Cerebellar nuclear complex (tissue), 1 donor: ENCODE measurements at places on chromosomes 6 and 20.

- DNase-seq: no peak
Observed at GRCh38 chr20:11716945-11717248, 200.8 kb upstream of the BTBD3 start.

DNA sequence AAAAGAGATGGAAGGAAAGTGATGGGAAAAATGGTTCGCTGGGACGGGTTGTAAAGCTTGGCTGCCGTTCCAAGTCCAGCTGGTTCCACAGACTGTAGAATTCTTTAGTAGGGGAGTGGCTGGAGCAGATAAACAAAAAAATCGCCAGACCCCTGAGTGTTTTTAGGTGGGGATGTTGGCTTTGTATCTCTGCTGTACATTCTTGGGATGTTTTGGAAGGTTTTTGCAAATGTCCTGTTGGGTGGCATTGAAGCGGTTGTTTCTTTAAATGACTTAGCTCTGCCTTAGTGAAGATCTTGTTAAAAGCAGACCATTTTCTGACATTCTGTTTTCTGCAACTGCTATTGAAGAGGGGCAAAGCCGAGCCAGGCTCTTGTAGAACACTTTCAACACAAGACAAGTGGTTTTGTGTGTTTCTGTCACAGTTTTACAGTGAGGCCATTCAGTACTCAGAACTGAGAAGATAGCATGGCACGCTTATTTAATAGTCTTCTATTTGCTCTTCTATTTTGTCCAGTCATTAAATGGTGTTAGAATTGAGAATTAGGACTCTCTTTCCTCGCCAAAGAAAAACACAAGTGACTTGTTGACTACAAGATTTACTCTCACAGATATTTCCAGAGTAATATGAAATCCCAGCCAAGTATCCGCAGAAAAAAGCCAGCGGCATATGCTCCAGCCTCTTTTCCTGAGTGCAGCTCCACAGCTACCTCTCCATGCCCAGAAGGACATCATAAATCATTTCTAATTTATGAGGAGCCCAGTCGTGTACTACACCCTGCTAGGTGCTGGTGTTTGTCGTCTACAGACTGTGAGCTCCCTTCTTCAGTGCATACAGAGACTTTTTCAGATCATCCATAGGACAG lies 65.8 kb downstream of the PHACTR2 start:
- DNase-seq: no peak

- no peak for DNase-seq
Observed at GRCh38 chr6:87541744-87542143, 48.0 kb downstream of the RARS2 start.

DNA sequence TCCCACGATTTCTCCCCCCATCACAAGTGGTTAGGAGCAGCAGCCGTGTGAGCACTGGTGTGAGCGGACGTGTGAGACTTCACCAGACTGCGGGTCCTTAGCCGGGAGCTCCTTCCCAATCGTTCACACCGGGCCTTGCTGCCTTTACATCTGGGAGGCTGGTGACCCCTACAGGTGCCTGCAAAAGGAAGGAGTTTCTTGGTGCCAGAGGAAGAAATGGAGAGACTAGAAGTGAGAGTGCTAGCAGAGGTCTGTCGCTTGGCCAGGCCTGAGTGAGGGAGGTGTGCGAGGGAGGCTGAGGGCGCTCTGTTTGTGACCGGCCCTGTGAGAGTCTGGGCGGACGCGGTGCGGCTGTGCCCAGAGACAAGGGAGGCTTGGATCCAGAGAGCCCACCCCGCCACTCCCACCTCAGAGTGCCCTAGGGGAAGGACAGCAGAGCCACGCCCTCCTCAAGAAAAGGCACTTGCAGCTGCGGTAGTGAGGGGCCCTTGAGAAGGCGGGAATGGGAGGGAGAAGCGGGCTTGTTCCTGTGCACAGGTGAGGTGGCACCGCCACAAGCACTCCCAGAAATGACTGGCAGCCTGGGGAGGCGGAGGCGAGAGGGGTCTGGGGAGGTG lies 10.0 kb upstream of the ARMC2 start:
- no peak for DNase-seq

GRCh38 chr6:91149956-91150705 lies 563.3 kb upstream of the MAP3K7 start:
- DNase-seq: no peak

DNA sequence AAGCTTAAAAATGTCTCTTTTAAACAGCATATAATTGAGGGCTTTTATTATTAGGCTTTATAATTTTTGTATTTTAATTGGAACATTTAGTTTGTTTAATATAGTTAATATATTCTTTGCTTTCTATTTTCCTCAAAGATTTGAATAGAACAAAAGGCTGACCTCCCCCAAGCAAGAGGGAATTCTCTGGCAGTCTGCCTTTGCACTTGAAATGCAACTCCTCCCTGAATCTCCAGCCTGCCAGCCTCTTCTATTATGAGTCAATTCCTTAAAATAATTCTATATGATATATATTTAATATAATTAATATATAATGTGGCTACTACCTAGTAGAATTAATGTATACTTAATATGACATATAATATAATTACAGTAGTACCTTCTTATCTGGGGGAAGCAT lies 69.2 kb downstream of the PTPRA start:
- DNase-seq: no peak

- DNase-seq: no peak
Observed at GRCh38 chr6:43806043-43806757, 36.2 kb downstream of the VEGFA start.

DNA sequence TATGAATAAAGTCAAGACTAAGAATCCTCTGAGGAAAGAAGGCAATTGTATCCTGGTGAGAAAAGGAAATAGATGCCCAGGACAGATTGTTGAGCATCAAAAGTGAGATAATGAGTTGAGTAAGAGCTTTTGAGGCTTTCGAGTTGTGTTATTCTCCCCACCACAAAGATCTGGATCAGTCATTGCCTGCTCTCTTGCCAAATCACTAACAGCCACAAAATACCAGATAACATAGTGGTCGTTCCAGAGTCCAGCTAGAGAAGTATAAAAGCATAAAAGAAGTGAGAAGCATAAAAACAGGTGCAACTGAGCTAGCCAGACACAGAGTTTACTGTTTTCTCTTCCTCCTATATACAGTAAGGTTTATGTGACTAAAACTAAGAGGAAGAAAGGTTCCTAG lies 4.9 kb downstream of the SPINT4 start:
- DNase-seq: no peak

- no peak for DNase-seq
Observed at GRCh38 chr20:46559001-46559400, 8.5 kb upstream of the OCSTAMP start.

- DNase-seq: no peak
Observed at GRCh38 chr6:75418233-75418632, 75.4 kb downstream of the FILIP1 start.

- no peak for DNase-seq
Observed at GRCh38 chr6:108380876-108381275, 86.0 kb downstream of the AFG1L start.

DNA sequence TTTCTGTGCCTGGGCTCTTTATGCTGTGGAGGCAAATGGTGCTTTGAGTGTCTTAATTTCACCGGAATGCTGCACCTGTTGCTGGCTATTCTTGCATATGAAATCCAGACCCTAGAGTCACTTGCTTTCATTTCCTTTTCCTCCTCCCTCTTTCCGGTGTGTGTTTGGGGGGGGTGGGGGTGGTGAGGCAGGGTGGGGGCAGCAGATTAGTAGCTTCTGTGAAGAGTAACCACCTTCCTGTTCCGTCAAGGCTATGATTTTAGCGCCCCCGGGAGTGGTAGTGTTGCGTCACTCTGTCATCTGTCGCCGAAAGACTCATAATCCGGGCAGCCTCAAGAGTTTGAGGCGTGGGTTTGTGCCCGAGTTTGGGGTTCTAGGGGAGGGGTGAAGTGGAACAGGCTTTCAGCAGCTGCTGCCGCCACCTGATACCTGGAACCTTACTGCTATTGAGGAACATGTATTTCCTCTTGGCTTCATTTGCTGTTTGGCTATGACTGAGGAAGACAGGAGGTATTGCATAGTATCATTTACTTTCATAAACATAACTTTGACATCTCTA lies 49.1 kb downstream of the UTRN start:
- no peak for DNase-seq

DNA sequence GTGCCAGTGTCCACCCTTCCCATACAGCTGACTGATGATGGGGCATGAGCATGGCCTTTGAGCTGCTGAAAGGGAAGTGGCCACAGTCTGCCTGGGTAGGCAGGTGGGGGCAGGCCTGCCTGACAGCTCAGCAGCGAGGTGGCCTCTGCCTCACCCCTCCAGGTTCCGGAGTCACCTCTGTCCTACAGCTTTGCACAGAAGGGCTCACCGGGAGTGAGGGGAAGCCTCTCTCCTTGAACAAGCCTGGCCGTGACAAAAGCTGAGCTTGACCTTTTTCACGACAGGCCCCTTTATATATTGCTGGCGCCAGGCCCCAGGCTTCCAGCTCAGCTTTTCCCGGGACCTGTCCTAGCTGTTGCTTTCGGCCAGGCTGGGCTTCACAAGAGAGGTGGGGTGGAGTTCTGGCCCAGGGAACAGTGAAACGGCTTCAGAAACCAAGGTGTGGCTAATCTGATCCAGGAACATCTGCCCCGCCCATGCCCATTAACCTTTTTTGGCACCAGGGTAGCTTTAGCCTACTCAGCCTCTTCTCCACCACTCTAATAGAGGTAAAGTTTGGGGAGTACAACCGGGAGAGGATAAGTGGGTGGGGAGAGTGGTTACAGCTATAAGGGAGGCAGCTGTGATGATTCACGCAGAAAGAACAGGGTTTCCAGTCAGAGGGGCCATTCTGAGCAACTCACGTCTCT lies 42.9 kb downstream of the C6orf132 start:
- no peak for DNase-seq

GRCh38 chr20:37316116-37316774 lies 26.8 kb downstream of the MANBAL start:
- no peak for DNase-seq

DNA sequence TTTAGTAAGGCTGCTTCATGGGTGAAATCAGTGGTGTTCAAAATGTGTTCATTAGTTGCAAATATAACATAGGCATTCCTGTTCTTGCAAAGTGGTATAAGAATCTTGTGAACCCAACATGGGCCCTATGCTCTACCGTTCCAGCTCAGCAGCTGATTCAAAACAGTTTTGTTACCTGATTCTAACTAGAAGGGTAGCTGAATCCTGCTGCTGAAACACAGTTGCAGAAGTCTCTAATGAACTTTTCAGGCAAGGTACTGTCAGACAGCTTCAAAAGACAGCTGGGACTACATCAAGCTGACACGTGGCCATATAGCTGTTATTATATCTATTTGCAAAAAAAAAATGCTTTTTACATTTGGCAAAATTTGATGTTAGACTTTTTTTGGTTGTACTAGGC lies 22.7 kb downstream of the THEMIS start:
- DNase-seq: no peak

- DNase-seq: no peak
Observed at GRCh38 chr6:16129623-16130401, 926 bp downstream of the MYLIP start.

DNA sequence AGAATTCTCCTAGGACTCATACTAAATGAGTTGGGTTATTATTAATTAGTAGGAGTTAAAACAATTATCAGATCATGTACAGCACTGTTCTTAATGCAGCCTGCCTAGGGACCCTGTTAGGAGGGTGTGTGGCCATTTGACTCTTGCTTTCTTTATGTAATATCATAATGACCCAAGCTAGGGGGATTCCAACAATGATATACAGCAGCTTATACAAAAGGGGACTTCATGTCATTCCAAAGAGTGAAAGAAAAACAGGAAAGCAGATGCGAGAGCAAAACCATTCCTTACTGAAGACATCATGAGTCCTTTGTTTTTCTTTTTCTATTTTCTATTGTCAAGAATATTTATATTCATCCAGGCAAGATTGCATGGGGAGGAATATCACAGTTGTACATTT lies 455.2 kb downstream of the PLCB1 start:
- no peak for DNase-seq

- no peak for DNase-seq
Observed at GRCh38 chr6:35343092-35343834, 905 bp downstream of the PPARD start.

DNA sequence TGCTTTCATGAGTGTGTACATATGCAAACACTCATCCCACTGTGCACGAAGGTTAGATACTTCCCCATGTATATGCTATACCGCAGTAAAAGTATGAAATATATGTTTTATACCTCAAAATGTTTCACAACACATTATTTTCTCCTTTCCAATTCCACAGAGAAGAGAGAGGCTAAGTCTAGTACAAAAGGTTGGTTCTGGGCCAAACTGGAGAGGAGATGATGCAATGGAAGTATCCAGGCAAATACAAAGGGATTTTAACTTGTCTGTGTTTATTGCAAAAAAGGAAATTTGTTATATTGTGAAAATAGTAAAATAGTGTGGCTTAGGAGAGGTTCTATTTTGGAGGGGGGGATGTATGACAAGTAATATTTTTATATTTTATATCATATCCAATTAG lies 112.6 kb downstream of the PLCB1 start:
- DNase-seq: peak; percentile 14

DNA sequence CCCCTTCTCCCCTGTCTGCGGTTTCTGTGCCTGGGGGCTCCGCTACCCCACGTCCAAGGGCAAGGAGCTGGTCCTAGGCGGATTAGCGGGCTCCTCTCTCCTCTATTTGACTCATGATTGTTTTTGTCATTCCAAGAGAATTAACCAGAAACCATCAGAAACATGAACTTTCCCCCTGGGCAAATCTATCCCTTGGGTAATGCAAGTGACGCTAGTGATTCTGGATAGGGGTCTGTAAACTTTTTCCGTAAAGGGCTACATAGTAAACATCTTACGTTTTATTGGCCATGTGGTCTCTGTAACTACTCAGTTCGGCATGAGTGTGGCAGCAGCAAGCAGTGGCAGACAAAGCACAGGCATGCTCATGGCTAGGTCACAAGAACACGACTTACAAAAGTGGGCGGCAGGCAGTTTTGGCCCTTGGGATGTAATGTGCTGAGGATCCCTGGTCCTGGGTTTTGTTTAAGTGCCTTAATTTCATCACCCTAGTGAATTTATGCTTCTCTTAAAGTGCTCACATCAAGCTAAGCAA lies 654 bp downstream of the CST11 start:
- DNase-seq: no peak

DNA sequence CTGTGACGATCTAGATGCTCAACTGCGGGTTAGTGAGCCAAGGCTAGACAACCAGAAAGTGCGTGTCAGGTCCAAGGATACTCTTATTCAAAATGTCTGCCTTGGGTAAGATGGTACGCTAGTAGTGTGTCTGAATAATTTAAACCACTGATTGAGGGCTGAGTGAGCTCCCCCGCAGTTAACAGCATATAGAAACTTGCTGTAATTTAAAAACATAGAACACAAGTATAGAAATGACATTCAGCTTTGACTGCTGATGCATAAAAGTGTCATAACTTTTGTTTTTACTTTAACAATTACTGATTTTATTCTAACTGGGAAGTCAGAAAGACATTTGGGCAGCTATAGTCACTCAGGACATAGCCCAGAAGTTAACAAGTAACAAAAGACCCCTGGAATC lies 45.6 kb upstream of the SLC22A1 start:
- DNase-seq: no peak

GRCh38 chr6:2768696-2769095 lies 3.5 kb downstream of the WRNIP1 start:
- no peak for DNase-seq

GRCh38 chr20:44973053-44973452 lies 6.7 kb downstream of the STK4 start:
- DNase-seq: no peak

- no peak for DNase-seq
Observed at GRCh38 chr6:51949526-51949925, 137.9 kb downstream of the PKHD1 start.
